Colonic mucosa (tissue), 4 donors: ENCODE measurements at places on chromosomes 7 and 10.
A peak's percentile ranks its signal among the peaks of the same experiment; 100 is the strongest.

- no peak for DNase-seq
These were observed 36.2 kb downstream of the PDE1C start for GRCh38 chr7:32034052-32034451.

GRCh38 chr10:61900829-61901792, at the start of gene ARID5B:
Gene ARID5B (plus strand): TSS chr10:61901699. CDS start chr10:61901710, 11 bp downstream.
- peak; percentile 86 for DNase-seq

GRCh38 chr10:63438506-63439498, 27.0 kb downstream of the JMJD1C start:
- DNase-seq = no peak

GRCh38 chr7:3067606-3068380, 24.1 kb upstream of the CARD11 start:
- DNase-seq = no peak

DNA sequence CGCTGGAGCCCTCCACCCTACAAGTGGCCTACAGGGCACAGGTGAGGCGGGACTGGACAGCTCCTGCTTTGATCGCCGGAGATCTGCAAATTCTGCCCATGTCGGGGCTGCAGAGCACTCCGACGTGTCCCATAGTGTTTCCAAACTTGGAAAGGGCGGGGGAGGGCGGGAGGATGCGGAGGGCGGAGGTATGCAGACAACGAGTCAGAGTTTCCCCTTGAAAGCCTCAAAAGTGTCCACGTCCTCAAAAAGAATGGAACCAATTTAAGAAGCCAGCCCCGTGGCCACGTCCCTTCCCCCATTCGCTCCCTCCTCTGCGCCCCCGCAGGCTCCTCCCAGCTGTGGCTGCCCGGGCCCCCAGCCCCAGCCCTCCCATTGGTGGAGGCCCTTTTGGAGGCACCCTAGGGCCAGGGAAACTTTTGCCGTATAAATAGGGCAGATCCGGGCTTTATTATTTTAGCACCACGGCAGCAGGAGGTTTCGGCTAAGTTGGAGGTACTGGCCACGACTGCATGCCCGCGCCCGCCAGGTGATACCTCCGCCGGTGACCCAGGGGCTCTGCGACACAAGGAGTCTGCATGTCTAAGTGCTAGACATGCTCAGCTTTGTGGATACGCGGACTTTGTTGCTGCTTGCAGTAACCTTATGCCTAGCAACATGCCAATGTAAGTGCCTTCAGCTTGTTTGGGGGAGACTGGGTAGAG, at the start of gene COL1A2:
Gene COL1A2, plus strand, starts transcription at position 459 of the 704 bp plus-strand sequence. Its CDS starts 137 bp downstream, at position 596.
- peak; percentile 52 for DNase-seq

DNA sequence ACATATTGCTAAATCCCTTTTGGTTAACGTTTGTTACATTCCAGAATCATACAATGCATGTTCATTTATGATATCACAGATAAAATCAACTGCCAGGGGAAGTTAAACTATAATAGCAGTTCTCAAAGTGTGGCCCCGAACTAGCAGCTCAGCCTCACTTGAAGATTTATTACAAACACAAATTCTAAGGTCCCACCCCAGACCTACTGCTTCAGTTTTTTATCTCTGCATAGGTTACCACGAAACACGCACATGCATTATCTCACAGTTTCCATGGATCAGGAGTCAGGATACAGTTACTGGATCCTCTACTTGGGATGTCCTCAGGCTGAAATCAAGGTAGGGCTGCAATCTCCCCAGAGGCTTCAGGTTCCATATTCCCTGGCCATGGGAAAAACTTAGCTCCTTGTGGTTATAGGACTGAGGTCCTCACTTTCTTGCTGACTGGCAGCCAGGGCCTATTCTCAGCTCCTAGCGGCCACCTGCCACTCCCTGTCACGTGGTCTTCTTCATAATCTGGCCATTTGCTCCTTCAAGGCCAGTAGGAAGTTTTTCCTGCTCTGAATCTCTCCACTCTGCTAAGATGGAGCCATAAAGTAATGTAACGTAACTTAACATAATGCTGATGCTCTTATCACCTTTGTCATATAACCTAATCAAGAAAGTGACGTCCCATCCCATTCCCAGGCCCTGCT, 50.5 kb upstream of the YAE1 start:
- DNase-seq = no peak

DNA sequence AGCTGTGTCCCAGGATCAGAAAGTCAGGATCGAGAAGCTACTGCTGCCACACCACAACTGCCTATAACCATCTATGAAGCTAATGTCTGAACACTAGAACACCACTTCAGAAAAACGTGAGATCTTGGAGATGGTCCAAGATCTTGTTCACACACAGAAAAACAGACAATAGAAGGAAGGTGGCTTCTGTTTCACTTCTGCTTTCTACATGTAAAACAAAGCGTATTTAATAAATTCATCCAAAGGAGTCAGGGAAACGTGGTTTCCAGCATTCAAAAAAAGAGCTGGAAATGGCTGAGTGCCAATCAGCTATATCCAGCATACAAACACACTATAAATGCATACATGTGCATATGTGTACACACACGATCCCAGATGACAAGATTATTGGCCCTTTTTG, 70.2 kb upstream of the CCDC71L start:
- DNase-seq = no peak

- DNase-seq = no peak
These were observed 164.4 kb downstream of the ELMO1 start for GRCh38 chr7:37284285-37284684.

GRCh38 chr10:125024497-125025234, 82.7 kb downstream of the ZRANB1 start:
- DNase-seq = no peak

DNA sequence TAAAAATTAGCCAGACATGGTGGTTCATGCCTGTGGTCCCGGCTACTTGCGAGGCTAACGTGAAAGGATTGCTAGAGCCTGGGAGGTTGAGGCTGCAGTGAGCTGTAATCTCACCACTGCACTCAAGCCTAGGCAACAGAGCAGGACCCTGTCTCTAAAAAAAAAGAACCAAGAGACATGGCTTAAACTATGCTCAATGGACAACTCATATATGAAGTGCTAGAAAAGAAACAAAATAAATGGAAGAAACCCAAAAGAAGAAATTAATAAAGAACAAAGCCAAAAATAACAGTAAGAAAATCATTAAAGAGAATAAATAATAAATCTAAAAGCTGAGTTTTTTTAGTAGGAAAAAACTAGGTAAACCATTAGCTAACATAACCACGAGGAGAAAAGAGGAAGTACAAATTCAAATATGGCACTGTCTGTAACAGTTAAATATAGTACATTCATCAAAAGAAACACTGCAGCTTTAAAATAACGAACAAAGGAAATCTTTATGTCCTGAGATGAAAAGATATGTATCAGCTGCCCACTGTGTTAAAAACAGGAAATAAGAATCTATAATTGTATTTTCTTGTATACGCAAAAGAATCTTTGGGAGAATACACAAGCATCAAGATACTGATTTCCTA, 48.7 kb downstream of the UPF2 start:
- DNase-seq = no peak

DNA sequence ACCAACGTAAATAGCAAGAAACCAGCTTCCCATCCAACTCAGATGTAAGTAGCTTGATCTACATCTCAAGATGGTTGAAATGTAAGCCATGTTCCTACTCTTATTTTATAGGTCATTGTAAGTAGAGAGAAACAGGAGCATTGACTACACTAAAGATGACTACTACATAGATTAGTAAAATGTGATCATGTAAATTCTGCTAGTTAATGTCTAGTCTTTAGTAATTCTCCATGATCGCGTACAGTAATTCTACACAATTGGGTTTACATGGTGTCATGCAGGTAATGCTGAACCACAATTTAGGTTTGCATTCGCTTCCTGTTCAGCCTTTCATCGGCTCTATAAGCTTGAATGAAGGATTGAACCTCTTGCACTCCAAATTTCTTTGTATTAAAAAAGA, 14.9 kb upstream of the SFMBT2 start:
- no peak for DNase-seq

- DNase-seq = no peak
These were observed 362.9 kb downstream of the KIF20B start for GRCh38 chr10:90064295-90064694.

DNA sequence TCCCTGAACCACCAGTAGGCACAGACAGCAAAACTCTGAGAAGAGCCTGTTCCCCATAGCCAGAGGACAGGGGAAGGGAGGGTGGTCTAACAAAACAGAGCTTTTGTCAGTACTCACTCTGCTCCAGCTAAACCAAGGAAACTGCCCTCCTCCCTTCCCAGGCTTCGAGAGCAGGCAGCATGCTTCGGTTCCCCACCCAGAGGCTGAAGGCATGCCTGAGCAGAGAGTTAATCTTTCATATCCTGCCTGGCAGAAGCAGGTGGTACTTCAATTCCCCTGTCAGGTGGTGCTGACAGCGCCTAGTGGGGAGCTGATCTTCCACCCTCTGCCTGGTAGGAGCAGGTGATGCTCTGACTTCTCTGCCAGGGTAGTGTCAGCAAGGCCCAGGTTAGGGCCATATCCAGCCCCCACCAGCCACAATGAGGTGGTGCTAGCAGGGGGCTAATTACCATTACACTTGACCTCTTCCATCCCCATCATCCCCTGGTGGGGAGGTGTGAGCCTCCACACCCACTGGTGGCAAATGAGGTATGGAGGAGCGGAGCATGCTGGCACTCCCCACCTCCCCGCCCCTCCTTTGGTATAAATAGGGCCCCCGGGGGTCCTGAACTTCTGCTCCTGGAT, 35.1 kb downstream of the SDK1 start:
- no peak for DNase-seq

DNA sequence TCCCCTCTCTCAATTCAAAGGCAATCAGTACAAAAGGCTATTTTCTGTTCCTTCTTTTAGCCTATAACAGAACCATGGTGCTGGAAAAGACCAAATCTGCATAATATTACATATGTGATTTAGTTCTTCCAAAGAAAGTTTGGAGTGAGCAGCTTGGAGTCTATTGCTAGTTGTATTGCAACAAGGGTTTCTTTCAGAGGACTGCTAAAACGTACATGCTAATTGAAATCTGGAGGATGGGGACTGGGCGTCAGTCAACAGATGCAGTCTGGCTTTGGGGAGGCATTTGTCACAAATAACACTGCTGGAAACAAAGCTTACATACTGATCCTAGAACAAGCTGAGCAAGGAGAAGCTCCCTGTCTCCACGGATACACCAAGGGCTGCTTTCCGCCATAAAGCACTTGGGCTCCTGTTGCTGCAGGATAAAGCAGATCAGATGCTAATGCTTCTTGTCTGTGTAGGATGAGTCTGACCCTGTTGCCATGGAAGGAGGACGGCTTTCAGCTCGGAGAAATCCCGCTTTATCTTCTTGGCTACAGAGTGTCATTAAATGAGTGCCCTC, 883.5 kb downstream of the SORCS1 start:
- no peak for DNase-seq

GRCh38 chr10:34599026-34599795, 215.9 kb downstream of the PARD3 start:
- DNase-seq = no peak

GRCh38 chr10:45227456-45227855, 88.0 kb downstream of the OR13A1 start:
- DNase-seq = no peak

DNA sequence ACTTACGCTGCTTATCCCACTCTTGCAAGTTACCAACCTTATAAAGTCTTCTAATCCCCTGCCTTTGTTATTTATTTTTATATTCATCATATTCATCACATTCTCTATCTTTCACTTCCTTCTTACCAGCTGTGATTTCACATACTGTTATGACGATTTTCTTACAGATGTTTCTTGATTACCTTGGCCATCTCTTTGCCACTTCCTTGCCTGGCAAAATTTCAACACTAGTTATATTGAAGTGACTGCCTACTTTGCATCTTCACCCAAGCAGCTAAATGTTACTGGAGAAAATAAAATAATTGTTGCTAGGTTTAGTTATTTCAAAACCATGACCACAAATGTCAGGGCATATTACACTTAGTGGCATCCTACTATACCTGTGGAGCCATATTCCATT, 8.8 kb upstream of the STEAP4 start:
- no peak for DNase-seq

DNA sequence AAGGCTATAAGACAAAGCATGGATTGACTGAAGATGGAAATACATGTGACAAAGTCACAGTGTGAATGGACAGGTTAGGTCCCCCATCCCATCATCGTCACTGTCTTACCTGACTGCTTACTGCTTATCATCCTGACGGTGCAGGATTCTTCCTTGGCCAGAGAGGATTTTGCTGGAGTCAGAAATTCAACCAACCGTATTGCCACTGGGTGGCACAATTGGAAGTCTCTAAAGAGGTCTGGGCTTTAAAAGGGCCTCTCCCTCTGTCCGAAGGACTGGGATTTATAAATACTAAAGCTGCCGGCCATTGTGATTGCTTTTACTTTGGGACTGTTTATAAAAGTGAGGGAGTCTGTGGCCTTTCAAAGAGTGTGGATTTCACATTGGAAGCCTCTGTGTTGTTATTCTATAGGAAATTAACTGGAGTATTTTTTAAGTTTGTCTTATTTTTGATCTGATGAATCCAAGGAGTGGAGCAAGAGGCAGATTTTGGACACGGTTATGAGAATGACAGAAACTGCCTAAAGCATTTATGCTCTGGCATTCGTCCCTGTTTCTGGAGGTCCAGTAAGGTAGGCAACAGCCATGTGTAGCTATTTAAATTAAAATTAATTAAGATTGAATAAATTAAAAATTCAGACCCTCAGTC, 113.3 kb upstream of the CREB5 start:
- DNase-seq = no peak

DNA sequence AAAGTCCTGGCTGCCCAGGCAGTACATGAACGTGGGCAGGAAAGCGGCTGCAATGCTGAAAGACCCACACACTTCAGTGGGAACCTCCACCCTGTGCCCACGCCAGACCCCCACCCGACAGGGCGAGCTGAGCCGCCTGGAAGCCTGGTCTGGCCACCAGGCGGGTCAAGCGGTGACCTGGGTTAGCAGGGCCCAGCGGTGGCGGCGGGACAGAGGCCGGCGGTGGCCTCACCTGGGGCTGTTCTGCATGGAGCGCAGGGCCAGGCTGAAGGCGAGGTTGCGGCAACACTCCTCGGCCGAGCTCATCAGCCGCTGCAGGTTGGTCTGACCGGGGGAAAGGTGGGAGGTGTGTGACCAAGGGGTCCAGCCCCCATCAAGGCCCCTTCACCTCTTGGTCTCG, 11.6 kb upstream of the MICALL2 start:
- no peak for DNase-seq

- DNase-seq = no peak
These were observed 63.8 kb downstream of the SLC37A3 start for GRCh38 chr7:140334341-140335057.

DNA sequence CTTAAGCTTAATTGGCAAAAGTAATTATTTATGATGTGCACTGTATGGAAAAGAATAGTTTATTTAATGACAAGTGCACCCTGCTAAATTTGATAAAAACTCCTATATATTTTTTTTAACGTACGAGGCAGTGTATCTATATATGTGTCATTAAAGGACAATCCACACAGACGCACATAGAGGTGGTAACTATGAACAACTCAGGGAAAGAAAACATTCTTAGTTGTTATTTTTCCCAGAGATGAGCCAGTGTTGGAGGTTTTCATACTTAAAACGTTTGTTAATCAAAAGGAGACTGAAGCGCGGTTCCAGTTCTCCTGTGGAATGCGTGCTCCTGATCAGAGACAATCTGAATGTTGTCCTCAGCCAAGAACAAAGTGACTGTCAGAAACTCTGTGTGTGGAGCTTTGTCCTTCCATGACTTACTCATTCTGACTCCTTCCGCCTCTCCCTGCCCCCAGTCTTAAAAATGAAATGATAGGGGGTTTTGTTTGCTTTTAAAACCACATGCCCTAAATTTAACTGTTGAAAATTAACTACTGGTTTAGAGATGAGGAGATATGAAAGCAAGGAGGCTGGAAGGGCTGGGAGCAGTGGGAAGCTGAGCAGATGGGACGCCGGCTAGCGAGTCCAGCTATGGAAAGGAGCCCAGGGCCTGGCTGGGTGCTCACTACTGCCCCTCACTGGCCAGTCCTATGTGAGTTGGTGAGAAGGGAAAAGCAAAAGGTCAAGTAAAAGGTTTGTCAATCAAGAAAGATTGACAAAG, 99.6 kb downstream of the SVIL start:
- peak; percentile 88 for DNase-seq
